ENCODE measurements at places on chromosomes 11 and 22.

DNA sequence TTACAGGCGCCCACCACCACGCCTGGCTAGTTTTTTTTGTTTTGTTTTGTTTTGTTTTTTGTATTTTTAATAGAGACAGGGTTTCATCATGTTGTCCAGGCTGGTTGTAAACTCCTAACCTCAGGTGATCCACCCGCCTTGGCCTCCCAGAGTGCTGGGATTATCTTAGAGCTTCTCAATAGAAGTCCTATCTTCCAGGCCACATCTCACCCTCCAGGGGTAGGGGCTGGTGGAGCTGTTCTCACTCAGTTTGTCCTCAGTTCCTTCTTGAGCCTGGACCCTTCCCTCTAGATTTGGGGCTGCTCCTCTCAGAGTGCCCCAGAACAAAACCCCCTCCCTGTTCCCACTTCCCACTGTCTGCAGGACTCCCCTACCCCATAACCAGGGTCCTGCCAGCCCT, 31.3 kb downstream of the BCR start:
- no peak for DNase-seq

DNA sequence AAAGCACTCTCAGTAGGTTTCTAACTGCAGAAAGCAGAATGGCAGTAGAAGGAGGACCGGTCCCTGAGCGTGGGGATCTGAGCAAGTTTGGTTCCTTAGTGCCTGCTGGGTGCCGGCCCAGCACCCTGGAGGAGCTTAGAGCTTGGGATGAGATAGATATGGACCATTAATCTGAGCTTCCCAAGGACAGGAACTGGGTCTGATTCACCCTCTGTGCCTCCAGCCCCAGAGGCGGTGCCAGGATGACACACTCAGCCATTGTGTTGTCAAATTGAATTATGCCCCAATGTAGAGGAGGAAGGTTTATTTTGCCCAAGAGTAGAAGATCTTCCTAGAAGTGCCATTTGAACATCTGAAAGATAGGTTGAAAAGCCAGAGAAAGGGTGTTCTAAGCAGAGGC, 4.3 kb downstream of the ZC3H7B start:
- DNase-seq, result no peak

DNA sequence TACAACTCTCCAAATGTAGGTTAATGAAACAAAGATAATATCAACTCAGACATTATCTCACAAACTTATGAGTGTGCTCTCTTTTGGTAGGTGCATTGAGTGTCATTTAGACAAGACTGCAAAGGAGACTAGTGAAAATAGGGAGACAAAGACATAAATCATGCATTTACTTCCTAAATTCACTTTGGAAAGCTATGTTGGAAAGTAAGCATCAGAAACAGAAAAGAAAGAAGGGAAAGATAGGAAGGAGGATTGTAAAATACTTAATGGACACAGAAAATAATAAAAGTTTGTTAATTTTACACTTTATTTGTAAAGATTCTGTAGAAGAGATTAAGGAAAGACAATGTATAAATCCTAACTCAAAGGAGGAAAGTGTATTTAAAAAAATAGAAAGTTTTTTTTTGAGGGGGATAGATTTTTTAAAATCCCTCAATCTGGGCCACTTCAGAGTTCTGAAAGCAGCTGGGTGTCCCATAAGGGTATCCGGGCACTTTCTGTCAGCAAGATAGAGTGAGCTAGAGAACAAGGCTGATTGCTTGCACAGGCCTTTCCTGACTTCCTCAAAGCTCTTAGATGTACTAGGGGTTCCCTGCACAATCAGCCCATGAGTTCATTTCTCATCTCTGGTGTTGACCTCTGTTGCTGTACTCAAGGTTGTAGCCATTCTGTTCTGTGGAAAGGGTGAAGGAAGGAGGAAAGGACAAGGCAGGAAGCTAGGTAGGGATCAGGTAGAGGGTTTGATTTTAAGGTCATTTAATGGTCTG, 22.4 kb upstream of the RDX start:
- peak; percentile 22 for DNase-seq

DNA sequence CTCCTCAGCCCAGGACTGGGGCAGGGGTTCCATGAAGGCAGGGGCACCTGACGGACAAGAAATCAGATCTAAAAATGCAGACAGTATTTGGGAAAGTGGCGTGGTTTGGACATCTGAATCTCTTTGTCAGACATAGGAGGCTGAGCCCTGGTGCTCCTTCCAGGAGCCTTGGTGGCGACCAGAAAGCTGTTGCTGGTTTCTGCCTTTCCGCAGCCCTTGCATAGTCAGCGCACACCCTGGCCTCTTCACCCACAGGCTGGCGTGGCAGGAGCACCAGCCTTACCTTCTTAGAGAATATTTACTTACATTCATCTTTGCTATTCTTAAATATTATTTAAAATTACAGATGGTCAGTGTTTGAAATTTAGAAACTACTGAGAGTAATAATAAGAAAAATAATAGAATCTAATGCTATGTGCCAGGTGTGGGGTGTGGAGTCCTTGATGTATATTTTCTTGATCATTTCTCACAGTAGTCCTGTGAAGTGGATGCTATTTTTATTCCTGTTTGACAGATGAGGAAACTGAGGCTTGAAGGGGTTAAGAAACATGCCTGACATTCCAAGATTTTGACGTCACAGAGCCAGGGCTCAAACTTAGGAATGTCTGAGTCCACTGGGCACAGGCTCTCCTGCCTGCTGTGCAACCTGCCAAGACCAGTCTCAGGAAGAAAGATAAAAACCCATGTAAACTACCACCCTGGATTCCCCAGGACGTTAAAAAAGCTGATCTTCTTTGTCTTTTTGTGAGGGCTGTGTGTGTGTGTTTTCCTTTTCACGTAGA, 51.6 kb downstream of the TBC1D22A start:
- DNase-seq, result no peak

DNA sequence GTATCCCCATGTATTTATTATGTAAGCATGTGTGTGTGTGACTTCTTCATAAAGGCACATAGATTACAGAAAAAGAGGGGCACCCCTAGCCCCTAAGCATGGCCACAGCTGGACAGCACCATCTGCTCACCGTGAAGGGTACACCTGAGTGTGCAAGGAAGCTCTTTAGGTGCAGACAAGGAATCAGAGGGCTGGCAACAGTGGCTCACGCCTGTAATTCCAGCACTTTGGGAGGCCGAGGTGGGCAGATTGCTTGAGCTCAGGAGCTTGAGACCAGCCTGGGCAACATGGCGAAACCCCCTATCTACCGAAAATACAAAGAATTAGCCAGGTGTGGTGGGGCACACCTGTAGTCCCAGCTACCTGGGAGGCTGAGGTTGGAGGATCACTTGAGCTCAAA, 56.3 kb downstream of the DGCR2 start:
- no peak for DNase-seq

- no peak for DNase-seq
Observed at GRCh38 chr11:77617892-77618291, 19.7 kb downstream of the CLNS1A start.

- DNase-seq, result peak; percentile 81
Observed at GRCh38 chr11:17528181-17528691, 16.0 kb downstream of the USH1C start.

GRCh38 chr22:31363885-31364465, 17.8 kb upstream of the PATZ1 start:
- DNase-seq, result no peak

- DNase-seq, result peak; percentile 83
Observed at GRCh38 chr22:46592390-46592872, 27.8 kb upstream of the GRAMD4 start.

- no peak for DNase-seq
Observed at GRCh38 chr11:32893093-32893342, 407 bp downstream of the QSER1 start.

DNA sequence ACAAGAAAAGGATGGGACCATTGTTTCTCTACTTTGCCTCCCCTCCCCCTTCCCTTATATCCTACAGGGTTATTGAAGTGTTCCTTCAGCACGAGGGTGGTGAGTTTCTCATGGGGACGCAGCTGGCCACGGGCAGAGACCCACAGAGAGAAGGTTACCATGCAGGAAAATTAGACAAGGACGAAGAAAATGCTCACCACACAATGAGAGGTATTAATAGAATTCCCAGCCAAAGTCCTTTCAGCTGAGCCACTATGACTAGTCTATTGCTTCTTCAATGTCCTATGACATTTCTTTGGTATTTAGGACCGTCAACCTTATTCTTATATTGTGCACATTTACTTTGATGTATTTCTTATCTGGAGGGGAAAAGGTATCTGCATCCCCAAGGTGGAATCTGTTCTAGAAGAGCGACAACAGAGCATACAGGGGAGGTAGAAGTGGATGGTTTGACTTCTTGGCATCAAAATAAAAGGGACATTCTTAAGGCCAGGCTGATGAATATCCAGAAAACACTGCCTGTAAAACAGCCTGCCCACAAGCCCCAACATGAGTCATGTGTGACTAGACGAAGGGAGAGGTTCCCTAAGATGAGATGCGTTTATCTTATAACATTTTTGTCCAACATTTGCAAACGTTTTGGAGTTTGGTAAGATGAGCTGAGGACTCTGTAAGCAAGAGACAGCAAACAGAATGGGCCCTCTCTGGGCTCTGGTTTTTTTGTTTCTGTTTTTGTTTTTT, 209.8 kb upstream of the NARS2 start:
- no peak for DNase-seq

DNA sequence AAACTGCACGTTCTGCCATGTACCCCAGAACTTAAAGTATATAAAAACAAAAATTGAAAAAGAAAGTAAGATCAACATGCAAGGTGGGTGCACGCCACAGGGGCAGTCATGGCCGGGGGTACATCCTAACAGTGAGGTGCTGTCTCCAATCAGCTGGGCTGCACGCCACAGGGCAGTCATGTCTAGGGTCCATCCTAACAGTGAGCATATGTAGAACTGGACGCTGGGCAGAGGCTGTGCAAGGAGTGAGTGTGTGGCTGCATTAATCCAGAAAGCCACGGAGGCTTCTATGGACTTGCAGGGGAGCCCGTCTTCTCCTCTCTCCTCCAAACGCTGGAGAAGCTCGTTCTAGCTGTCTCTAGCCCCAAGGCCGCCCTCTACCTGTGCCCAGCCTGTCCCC, 1105.0 kb downstream of the BRD1 start:
- no peak for DNase-seq

DNA sequence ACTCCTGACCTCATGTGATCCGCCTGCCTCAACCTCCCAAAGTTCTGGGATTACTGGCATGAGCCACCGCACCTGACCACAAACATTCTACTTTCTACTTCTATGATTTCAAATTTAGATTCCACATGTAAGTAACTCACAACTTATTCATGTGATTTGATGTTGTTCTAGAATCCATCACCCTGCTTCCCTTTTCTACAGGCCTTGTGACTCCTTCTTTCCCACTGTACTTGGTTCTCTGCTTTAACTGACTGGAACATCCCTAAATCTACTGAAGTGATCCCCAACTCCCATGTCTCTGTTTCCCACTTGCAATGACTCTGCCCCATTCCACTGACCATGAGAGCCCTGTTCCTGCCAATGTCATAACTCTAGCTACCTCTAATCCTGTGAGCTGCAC, 25.7 kb upstream of the MRPL17 start:
- DNase-seq, result no peak

DNA sequence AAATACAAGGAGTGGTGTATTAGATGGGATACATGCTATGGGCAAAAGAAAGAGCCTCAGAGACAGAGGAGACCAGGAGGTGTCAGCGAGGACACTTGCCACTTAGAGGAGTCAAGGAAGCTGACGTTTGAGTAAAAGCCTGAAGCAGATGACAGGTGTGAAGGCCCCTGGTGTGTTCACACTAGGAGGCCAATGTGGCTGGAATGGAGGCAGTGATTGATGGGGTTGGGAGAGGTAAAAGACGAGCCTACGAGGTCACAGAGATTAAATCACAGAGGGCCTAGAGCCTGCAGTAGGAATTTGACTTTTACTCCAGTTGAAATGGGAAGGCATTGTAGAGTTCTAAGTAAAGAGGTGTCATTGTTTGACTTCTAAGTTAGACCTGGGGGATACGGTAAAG, 12.0 kb upstream of the GDPD5 start:
- DNase-seq, result no peak

GRCh38 chr11:1870326-1870696, 17.4 kb downstream of the LSP1 start:
- DNase-seq, result no peak

DNA sequence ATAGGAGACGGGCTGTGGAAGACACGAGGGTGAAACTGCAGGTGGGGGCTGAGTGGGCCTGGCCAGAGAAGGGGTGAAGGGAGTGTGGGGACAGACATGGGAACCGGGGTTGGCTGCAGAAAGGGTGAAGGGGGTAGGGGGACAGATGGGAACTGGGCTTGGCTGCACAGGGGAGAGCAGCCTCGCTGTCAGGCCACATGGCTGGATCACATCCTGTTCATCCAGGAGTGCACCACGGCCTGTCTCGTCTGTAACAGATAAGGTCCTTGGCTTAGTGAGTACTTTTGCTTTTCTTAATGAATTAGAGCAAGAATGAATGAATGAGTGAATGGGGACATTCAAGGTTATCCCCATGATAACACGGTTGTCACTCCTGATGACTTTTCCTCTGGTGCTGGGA, 13.5 kb downstream of the FBLN1 start:
- DNase-seq, result no peak

DNA sequence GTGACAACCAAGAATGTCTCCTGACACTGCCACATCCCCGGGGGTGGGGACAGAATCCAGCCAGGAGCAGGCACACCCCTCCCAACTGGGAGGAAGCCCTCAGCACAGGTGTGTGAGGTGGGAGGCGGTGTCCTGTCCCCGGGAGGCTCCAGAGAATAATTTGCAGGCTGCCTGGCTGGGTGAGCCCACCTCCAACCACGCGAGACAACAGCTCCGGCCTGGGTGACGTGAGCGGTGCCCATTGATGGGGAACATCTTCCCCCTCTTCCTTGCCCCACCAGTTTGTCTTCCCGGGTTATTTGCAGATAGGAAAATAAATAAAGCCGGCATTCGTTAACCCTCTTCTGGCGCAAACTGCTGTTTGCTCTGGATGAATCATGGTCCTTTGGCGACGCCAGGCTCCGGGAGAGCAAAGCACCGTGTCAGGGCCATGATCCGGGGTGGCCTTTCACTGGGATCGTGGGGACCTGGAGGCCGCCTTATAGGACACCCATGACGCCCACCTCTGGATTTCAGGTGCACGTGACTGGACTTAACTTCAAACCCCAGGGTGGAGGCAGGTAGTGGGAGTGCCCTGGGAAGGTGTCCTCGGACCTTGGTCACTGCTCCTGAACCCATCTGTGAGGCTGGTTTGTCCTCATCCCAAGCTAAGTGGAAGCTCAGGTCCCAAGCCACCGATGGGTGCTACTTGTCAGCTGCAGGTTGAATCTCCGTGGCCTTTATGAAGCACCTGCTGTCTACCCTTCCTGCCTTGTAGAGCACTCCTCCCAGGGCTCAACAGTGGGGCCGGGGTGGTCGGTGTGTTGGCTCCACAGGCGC, 13.9 kb downstream of the CCND1 start:
- no peak for DNase-seq

DNA sequence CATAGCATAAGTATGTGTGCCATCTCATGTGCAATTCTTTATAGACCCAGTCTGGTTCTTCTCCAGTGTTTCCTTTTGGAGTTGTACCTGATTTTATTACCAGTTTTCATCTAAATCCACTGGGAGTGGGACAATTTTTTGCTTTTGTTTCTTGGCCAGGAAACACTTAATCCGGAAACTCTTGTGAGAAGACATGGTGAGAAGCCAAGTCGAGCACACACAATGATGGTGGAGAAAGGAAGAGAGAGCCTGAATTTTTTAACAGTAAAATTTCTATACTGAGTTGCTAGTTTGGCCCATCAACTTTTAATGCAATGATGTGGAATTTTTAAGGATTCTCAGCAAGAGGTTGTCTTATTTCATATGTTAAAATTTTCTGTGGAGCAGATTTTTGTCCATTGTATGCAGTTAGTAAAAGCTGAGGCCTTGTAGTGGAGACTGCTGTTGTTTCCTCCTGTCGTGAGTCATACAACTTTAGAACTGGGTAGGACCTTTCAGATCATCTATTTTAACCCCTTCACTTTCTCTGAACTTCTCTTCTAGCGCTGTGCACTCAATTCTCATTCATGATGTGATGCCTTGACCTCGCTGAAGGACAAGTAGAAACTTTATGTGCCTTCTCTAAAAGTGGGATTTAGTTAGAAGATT, 17.1 kb downstream of the FAR1 start:
- no peak for DNase-seq
